H54 (cell line): ENCODE measurements at places on chromosomes 5 and 9.

DNA sequence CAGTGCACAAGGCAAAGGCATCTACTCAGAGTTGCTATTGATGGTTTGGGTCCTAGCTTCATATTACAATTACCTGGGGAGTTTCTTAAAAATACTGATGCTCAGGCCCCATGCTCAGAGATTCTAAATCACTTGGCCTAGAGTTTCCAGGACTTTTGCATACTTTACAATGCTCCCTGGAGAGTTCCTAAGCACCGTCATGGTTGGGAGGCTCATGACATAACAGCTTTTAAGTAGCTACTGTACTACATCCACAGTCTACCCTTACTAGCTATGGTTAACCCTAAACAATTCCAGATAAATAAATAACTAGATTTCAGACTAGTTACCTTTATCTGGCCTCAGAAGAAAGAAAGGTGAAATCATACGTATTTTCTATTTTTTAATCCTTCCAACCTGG lies 414.4 kb downstream of the PDE4D start:
- no peak for DNase-seq

DNA sequence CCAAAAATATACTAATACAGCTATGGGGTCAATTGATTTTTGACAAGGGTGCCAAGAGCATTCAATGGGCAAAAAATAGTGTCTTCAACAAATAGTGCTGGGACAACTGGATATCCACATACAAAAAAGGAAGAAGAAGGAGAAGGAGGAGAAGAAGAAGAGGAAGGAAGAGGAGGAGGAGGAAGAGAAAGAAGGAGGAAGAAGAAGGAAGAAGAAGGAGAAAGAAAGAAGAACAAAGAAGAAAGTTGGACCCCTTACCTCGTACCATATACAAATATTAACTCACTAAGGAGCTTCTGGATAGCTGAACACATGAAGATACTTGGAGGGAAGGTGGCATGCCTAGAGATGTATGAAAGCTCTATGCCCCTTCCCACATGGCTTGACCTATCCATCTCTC lies 17.2 kb upstream of the DELE1 start:
- no peak for DNase-seq

- DNase-seq, result no peak
Observed at GRCh38 chr5:155046591-155046990, 33.0 kb downstream of the KIF4B start.

DNA sequence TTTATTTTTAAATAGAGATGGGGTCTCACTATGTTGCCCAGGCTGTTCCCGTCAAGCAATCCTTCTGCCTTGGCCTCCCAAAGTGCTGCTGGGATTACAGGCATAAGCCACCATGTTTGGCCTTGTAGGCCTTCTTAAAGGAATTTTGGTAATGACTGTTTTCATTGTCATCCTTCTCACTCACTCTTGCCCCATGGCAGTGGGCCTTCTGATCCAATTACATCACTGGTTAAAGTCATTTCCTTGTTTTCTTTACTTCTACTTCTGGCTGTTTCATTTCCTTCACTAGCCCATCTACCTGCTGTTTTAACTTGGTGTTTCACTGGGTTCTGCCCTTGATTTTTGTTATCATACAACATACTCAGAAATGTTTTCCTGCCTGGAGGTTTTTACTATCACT lies 20.1 kb upstream of the NIM1K start:
- DNase-seq, result peak; percentile 33
